ENCODE measurements at places on chromosomes 6 and 20. TPM values are rescaled to one million over a fixed set of nuclear protein-coding genes. Genes with fewer than 3 reads are reported as not detected.

DNA sequence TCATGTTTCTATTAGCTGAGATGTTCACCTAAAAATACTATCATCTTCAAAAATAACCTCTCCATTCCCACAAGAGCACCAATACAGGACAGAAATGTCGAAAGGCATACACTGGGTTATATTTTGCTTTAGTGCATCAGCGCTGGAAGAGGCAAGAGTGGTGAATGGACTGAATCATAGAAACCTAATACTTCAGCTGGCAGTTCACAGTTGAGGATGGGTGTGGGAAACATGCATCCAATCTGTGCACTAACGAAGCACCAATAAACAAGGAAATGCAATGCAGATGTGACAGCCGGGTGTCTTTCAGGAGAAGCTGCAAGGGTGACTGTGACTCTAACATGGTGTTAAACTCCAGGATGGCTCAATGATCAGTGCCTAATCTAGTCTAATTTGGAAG lies 365.8 kb downstream of the ESR1 start:
- no peak for DNase-seq

The CRNKL1 gene
- total RNA-seq: 13.7 TPM

The FBXO9 gene
- total RNA-seq: 158 TPM

DNA sequence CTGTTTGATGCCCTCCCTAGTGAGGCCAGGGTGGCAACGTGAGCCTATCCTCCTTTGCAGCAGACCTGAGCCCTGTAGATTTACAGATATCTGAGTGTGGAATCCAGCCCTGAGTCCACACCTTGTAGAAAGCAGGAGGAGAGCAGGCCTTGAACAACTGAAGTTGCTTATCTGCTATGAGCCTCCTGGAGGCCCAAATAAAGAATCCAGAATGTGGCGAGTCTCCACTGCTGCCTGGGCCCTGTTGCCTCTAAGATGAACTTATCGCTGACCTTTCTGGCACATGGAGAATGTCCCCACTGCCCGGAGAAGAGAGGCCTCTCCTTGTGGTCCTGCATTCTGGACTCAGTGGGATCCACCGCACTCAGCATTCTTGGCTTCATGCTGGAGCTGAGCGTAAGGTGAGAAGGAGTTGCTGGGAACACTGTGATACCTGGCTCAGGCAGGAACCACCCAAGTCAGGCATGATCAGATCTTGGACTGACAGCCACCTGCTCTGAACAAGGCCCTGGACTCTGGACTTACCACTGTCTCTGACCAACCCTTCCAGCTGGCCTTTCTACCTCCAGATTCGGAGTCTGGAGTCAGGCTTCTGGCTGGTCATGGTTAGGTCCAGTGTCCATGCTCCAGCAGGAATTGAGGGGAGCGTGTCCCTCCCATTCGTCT lies 5.8 kb upstream of the MANBAL start:
- no peak for DNase-seq

The NRSN1 gene
- total RNA-seq: not detected

GRCh38 chr20:48604426-48604825 lies 223.4 kb downstream of the PREX1 start:
- DNase-seq: peak; percentile 55

DNA sequence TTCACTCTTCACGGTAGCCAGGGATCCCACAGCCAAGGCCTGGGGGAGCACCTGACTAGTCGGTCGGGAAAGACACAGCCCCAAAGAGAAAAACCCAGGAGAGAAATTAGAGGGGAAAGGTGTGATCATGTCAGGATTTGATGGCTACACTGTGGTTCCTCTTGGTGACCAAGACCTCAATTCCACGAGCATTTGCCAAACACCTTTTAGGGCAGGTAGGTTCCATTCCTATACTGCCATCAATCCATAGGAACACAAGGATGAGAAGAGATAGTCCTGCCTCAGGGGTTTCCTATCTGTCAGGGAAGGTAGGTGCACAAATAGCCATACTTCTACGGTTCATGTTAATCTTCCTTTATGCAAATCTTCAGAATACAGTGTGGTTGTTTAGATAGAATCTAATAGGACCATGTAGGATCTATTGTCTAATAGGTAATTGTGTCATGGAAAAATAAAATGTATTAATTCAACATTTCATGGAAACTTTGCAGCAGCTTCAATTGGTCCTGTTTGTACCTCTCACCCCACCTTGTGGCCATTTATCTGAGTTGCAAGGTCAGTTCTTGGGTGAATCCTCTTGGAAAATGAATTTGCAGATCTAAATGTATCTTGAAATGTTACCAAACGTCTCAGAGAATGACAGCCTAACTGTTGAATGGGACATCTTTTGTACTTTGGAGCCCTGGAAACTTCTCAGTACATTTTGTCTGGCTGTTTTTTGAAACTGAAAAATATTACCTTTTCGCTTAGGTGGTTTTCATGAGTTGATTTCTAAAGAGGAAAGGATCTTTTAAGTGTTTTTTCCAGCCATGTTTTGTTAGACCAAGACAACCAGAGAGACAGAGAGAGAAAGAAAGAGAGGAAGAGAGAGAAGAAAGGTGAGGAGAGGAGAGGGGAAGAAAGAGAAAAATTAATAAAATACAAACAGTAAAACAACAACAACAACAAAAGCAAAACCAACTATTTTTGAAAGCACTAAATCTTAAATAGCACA lies 33.7 kb upstream of the IYD start:
- no peak for DNase-seq

DNA sequence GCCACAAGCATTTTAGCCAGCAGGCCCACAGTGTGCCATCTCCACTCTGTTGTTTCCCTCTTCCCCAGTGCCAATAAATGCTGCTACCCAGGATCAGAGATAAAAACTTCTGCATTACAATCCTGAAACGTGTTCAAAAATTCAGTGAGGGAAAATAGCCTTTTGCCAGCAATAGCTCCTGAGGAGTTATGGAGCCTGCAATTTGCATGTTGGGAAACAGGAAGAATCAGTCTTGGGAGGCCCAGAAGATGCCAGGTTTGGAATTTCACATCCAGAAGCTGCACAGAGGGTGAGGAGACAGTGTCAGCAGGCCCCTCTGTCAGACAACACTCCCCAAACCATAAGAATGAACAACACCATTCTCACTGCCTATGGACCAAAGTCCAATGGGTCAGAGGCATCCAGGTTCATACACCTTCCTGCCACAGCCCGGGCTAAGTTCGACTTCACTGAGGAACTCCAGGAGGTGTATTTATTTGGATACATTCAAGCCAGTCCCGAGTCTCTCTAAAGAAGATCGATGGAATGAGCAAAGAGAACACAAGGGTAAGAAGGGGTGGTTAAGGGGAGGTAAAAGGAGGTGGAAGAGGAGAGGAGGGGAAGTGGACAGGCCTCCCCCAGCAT lies 20.8 kb downstream of the RRBP1 start:
- peak; percentile 57 for DNase-seq

The DNAH8 gene
- not detected for total RNA-seq

DNA sequence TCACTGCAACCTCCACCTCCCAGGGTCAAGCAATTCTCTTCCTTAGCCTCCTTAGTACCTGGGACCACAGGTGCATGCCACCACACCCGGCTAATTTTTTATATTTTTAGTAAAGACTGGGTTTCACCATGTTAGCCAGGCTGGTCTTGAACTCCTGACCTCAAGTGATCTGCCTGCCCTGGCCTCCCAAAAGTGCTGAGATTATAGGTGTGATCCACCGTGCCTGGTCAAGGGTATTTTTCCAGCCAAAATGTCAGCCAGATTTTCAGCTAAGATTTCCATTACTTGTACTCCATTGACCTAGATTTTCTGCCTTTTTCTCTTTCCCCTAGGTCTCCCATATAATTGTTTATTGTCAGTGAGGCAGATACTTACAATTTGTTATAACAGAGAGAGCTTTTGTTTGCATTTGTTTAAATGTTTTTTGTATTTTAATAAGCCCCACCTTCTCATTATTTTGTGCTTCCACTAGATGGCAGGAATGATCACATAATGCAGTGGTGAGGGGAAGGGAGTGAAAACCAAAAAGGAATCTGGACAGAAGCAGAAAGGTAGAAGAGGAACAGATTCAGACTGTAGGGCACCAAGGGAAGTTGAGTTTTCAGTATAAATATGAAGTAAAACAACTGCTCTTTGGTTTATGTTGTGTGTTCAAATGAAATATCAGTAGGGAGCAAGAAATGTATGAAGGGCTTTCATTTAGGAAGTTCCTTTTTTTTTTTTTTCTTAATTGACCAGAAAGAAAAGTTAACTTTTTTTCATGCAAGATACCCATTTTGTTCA lies 29.7 kb downstream of the RPF2 start:
- no peak for DNase-seq

GRCh38 chr6:44004625-44005506 lies 122.4 kb downstream of the MRPL14 start:
- DNase-seq: no peak

GRCh38 chr20:60490217-60491050 lies 532.2 kb downstream of the CDH26 start:
- no peak for DNase-seq

The BIRC7 gene
- 0.35 TPM for total RNA-seq

The TGM2 gene
- total RNA-seq: 131 TPM

The GRM1 gene
- not detected for total RNA-seq

GRCh38 chr20:57831326-57831992 lies 121.6 kb upstream of the PMEPA1 start:
- no peak for DNase-seq

The STMND1 gene
- total RNA-seq: not detected

- DNase-seq: no peak
Measured at GRCh38 chr6:166852451-166852975, 103.8 kb downstream of the RNASET2 start.

GRCh38 chr20:965956-966355 lies 36.2 kb downstream of the RSPO4 start:
- no peak for DNase-seq

- no peak for DNase-seq
Measured at GRCh38 chr6:133432021-133432989, 191.1 kb downstream of the EYA4 start.

DNA sequence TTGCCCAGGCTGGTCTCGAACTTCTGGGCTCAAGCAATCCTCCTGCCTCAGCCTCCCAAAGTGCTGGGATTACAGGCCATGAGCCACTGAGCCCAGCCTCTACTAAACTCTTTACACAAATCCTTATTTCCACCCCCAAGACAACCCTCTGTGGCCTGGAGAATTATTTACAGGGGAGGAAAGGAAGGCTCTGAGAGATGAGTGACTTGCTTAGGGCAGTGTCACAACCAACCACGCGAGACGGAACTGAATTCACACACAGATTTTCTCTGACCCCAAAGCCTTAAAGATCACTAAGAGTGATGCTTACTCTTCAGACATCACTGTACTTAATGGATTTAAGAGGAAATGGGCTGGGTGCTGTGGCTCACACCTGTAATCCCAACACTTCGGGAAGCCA lies 86.2 kb downstream of the RIPOR3 start:
- no peak for DNase-seq

DNA sequence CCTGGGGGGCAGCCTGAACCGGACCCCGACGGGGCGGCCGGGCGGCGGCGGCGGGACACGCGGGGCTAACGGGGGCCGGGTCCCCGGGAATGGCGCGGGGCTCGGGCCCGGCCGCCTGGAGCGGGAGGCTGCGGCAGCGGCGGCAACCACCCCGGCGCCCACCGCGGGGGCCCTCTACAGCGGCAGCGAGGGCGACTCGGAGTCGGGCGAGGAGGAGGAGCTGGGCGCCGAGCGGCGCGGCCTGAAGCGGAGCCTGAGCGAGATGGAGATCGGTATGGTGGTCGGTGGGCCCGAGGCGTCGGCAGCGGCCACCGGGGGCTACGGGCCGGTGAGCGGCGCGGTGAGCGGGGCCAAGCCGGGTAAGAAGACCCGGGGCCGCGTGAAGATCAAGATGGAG lies 636 bp downstream of the SRF start:
- no peak for DNase-seq

- DNase-seq: no peak
Measured at GRCh38 chr6:140105857-140106256, 731.4 kb upstream of the CITED2 start.

DNA sequence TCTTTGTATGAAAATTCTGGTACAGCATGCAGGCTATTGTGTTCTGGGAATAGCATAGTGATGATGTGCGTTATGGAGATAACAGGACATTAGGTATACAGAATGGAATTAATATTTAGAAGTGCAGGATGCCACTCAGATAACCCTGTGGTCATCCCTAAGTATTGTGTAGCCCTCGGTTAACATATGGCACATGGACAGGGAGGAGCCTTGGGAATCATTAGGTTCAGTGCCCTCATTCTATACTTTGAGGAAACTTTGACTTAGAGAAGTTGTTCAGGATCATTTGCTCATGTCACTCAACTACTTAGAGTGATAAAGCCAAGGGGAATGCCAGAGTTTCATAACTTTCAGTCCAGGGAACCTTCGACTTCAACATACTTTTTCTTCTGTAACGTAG lies 185.9 kb downstream of the UST start:
- DNase-seq: no peak

DNA sequence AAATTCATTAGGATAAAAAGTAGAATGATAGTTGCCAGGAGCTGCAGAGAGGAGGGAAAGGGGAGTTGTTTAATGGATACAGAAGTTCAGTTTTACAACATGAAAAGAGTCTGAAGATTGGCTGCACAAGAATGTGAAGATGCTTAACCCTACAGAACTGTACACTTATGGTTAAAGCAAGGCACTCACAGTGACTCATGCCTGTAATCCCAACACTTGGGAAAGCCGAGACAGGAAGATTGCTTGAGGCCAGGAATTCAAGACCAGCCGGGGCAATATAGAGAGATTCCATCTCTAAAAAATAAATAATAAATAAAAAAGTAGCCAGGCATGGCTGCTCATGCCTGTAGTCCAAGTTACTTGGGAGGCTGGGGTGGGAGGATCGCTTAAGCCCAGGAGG lies 174.0 kb downstream of the TASP1 start:
- no peak for DNase-seq

The BPIFA1 gene
- total RNA-seq: not detected

DNA sequence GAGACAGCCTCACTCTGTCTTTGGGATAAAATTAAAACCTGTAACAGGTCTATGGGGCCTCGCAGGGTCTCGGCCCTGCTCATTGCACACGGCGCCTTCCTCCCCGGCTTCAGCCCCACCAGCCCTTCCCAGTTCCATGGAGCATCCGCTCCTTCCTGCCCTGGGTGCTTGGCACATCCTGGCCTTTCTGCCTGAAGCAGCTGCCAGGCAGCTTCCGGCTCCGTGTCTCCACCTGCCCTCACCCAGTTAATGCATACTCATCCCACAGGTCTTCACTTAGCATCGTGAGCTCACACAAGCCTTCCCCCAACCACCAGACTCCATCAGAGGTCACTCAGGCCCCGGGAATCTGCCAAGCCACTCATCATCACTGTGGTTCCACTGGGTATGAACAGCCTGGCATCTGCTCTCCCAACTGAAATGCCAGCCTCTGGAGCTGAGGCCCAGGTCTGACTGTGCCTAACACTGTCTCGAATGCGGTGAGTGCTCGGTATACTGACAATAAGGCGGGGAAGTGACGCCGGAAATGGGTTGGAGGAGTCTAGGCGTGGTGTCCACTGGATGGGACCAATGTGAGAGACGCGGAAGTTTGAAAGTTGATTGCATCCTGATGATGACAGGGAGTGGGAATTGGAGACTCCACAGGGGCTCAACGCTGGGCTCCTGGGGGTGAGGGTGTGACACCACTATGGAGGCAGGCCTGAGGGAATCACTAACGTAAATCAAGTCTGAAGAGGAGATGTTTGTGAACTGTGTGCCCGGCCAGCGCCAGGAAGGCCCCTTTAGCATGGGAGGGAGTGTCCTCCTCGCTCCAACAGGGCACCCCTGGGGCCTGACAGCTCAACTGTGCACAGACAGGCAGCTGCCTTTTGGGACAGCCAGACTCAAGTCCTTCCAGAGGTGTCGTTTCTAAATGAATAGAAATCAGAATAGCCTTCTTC lies 245.8 kb downstream of the TTLL2 start:
- DNase-seq: no peak

Measured in mesenteric fat pad (tissue), 1 donor.